IPS DF 6.9 (cell line): ENCODE measurements at places on chromosomes 4 and X.
A peak's percentile ranks its signal among the peaks of the same experiment; 100 is the strongest.

GRCh38 chr4:94307231-94307871 lies 35.3 kb downstream of the HPGDS start:
- no peak for DNase-seq

GRCh38 chr4:16031546-16032395 lies 52.1 kb downstream of the PROM1 start:
- no peak for DNase-seq

DNA sequence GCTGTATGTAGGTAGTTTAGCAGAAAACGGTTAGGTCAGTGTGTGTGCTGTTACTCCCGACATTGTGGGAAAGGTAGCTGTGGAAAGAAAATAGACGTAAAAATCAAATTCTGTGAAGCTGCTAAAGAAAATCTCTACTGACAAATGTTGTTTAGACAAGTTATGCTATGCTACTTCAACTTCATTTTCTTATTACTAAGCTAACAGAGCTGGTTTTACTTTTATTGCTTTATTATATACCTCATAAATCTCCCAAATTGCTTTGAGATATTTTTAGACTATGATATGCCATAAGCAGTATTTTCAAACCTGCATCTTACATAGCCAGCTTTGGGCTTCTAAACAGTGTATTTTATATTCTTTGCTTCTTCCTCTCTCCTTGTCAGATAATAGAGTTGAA lies 108.2 kb upstream of the PACRGL start:
- no peak for DNase-seq

- DNase-seq, result no peak
Measured at GRCh38 chr4:40991908-40992307, 222.4 kb downstream of the APBB2 start.

- no peak for DNase-seq
Measured at GRCh38 chrX:140712413-140713173, 3.0 kb downstream of the LINC00632 start.

GRCh38 chr4:154329939-154330338 lies 161.7 kb downstream of the DCHS2 start:
- DNase-seq, result no peak

DNA sequence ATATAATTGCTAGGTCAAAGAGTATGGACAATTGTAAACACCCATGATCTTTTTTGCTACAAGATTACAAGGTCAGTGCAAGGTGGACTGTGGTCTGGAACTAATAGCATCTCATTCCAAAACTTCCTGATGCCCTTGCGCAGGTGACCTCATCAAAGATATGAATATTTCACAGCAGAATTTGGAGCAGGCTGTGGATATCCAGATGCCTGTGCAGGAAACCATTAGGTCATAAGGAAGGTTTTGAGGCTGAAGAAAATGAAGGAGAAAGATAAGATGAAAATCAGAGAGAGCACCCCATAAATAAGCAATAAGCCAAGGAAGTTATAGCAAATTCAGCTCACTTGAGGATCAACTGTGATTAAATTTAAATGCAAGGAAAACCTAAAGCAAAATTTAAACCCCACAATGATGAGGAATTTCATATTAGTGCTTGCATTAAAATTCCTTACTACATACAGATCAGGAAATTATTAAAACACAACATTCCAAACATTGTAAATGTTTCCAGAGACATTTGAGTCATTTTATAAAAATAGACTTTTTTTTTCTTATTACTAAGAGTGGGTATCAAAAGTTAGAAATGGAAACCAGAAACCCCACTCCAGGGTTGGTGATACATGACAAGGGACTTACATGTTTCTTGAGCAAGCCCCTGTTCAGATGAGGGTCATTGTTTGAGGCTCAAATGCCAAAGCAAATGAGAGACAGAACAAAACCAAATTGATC lies 100.7 kb upstream of the FAM9C start:
- DNase-seq, result no peak

GRCh38 chr4:56318555-56318954 lies 68.7 kb downstream of the AASDH start:
- no peak for DNase-seq

DNA sequence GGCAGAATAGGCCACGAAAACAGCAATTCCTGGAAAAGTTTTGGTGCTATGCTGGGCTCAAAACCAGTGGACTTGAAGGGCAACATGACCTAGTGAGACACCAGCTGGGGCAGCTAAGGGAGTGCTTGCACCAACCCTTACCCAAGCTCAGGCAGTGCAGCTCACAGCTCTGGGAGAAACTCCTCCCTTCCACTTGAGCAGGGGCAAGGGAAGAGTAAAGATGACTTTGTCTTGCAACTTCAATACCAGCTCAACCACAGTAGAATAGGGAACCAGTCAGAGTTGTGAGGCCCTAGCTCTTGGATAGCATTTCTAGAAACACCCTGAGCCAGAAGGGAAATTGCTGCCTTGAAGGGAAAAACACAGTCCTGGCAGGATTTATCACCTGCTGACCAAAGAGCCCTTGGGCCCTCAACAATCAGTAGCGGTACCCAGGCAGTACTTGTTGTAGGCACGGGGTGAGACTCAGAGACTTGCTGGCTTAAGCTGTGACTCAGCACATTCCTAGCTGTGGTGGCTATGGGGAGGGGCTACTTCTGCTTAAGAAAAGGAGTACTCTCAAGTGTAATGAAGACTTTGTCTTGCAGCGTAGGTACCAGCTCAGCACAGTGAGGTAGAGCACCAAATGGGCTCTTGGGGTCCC lies 19.7 kb upstream of the ABCG2 start:
- DNase-seq, result peak; percentile 89

- DNase-seq, result no peak
Measured at GRCh38 chrX:42491137-42491907, 286.6 kb downstream of the PPP1R2C start.

DNA sequence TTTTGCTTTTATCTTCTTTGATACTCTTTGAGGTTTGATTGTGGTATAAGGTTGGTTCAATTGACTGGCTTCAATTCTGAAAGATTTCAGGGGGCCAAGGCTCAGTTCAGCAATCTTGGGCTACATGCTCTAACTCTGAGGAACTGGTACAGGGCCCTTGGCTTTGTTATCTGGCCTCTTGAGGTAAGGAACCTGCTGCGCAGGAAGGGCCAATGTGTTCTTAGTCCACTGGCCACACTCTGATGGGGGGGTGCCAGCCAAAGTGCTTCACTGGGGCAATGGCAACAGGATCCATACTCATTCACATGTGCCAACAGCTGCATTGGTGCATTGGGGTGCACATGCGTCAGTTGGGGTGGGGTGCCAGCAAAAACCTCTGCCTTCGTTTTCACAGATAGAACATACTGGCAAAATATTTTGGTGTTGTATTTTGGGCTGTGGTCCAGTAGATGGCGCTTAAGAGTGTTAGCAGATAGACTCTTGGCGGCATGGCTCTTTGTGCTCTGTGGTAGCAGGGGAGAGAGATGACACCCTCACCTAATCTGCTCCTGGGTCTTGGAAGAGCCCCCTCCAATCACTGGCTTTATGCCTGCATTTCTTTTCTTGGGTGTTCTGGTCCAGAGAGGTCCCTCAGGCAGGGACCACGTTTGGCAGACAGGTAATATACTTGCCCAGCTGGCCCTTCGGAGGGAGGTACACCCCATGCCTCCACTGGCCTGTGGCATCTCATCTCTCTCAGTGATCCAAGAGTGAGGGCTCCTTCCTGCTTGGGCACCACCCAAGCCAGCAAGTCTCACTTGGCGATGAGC lies 42.9 kb downstream of the NDST3 start:
- DNase-seq, result no peak

DNA sequence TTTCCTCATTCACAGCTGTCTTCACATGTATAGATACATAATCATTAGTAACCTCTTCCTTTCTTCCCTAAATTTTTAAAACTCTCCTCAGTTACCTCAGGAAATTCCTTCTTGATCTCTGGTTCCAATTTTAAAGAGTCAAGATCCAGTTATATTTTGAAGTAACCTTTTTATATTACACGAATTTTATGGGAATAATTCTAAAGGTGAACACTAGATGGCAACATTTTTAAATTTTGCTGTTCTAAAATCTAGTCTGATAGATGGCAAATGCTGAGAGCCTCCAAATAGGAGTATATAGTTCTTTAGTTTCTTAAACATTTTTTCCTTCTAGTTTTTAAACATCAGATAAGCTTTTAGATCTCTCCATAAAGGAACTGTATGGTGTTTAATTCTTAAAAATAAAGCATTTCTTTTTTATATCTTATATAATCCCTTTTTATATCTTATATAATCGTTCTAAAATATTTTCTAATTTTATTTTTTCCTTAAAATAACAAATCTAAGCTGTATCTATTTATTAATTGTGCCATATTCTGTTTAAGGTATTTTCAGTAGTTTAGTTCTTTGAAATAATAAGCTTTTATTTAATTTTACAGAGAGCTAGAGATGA lies 37.9 kb upstream of the PAPSS1 start:
- no peak for DNase-seq

DNA sequence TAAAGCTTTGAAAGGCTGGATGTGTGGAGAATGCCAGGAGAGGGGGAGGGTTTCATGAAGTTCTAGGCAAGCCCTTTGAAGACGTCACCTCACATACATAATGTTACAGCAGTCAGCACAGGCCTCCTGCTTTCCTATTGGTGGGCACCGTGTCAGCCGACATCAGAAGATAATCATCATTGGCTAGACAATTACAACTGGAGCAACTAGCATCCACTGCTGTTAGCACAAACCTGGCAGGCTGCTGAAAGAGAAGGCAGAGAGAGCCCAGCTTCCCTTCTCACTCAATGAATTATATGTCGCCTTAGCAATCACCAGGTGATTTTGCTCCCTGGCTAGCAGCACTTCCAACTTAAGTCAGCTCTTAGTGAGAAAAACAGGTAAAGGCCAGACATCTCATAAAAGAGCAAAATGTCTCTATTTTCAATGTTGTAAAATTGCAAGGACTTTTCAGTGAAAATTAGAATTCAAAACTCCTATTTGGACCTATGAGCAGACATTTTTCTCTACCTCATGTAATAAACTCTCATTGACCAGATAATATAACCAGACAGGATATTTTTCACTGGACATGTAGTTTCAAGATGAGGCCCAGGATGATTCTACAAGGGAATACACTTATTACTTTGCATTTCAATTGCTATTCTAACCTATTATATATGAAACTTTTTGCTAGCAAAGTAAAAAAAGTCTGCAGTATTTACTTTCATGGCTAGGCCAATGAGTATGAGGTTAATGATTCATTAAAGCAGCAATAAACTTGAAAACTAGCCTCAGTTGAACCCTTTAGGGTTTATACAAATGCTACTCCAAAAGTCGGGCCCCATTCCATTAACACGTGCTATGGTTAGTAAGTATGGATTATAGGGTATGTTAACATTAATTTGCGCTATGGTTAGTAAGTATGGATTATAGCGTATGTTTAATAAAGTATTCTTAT lies 4.3 kb downstream of the ELOVL6 start:
- DNase-seq, result peak; percentile 84

- DNase-seq, result no peak
Measured at GRCh38 chrX:13430136-13430827, 110.4 kb upstream of the ATXN3L start.

GRCh38 chrX:104193485-104193884 lies 27.2 kb downstream of the FAM199X start:
- DNase-seq, result no peak

DNA sequence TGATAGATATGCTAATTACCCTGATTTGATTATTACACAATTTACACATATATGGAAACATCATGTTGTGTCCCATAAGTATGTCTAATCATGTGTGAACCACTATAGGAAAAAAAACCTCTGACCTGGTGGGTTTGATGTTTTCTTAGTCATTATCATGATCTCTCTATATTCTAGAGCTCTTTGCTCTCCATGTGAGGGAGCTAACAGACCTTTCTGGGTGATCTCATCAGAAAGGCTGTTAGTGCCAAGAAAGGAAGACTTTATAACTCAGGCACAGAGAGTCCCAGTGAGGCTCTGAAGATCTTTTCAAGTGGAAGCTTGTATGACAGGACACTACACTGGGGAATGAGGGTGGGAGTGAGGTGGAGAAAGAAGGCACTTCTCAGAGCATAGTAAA lies 527.7 kb upstream of the MAGEB2 start:
- no peak for DNase-seq

DNA sequence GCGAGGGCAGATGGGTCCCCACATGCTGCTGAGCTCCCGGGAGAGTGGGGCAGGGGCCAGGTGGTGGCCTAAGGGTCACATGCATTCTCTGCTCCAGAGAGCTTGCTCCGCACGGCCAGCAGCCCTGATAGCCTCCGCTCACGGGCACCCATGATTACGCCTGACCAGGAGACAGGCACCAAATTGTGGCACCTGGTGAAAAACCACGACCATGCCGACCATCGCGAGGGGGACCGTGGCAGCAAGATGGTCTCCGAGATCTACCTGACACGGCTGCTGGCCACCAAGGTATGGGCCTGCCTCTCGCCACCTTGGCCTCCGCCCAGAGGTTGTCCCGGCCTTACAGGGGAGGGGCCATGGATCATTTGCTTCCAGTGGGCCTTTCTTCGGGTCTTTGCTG lies 9.2 kb downstream of the LAGE3 start:
- no peak for DNase-seq

GRCh38 chrX:21993265-21993664 lies 38.9 kb upstream of the PHEX start:
- no peak for DNase-seq

DNA sequence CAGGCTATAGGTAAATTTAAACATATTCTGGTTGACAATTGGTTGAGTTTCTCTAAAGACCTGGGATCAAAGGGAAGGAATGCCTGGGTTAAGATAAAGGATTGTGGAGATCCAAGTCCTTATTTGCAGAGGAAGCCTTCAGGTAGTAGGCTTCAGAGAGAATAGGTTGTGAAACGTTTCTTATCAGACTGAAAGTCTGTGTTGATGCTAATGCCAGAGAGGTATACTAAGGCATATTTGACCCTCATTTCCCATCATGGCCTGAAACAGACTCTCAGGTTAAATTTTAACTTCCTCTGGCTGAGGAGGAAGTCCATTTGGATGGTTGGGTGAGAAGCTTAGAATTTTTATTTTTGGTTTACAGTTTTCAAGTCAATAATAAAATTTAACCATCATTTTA lies 48.1 kb downstream of the UGT2A2 start:
- DNase-seq, result no peak

DNA sequence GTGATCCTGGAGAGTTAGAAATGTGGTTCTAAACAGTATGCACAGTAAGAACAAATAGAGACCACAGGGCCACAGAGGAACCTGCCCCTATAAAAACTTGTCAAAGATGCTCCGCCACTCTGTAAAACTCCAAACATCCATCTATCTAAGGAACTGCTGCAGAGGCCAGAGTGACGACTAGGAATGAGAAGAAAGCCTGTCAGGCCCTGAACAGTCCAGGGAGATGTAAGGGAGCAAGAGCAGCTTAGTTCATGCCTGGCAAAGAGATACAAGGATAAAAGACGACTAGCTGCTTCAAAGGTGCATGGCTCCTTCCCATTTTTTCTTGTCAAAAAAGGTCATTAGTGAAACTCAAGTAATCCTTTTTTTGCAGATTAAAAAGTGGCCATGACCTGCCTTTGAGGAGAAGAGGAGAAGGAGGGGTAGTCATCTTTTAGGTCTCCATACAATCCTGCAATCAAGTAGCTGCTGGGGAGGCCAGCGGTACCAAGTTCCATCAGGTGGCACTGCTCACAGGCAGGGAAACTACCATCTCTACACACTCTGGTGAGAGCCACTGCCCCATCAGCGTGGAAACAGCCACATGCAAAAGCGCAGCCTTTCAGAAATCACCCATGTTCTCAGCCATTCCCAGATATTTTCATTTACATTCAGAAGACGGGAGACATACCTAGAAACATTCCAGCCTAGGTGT lies 162.1 kb downstream of the TSPAN5 start:
- no peak for DNase-seq
